Cerebellum (tissue), 4 donors: ENCODE measurements at places on chromosomes 11 and 22.

DNA sequence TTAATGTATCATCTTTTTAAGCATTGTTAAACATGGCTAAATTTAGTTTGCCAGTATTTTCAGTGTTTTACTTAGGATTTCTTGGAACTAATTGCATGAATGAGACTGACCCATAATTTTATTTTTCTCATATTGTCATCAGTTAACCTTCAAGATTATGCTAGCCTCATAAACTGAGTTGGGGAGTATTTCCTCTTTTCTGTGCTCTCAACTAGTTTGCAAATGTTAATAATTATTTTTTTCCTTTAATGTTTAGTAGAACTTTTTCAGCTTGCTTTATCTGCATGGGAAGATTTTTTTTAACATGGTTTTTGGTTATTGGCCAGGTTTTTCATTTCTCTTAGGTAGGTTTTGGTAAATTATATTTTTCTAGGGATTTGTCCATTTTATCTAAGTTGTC, 235.4 kb upstream of the SESN3 start:
- DNase-seq, result no peak

DNA sequence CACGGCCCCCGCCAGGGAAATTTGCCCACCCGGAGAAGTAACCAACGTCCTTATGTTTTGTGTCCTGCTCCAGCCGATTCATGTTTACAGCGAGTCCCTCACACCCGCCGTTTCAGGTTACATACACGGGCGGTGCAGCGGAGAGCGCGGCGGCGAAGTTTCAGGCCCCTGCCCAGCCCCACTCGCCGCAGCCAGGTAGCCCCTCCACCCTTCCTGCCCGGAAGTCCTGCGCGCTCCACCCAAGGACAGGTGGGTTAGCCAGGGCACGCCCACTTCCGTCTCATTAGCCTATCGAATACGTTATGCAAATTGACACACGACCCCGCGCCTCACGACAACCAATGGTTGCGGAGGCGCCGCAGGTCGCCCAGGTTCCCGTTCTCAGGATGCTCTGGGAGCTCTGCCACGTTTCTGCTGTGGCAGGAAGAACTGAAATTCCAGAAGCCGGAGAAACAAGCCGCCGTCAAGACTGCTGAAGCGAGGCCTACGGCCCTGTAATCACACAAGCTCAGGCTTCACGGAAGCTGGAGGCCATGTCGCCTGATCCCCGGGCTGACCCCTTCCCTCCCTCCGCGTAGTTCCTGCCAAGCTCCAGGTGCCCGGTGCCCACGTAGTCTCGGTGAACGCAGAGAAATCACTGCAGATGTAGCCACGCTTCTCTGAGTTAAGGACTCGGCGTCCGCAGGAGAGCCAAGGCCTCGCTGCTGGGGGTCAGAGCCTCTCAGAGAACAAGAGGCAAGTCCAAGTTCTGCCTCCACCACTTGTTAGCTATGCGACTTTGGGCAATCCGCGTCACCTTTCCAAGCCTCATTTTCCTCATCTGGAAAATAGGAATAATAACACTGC, 22.4 kb upstream of the MYH9 start:
- peak; percentile 96 for DNase-seq

DNA sequence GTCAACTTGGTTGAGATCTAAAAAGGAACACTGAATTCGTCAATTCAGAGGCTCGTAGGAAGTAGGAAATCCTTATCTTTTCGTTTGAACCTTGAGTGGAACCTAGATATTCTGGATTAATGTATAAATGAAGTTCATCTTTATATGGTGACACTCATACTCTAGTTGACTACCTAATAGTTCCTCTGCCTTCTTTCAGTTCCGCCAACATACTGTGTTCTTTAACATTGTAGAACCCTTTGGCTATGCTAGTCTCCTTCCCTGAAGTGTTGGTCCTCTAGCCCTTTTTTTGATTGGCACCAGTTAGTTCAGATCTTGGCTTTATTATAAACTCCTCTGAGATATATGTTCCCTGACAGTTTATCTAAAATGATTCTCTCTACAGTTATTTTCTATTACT, 1.5 kb downstream of the ATM start:
- no peak for DNase-seq

GRCh38 chr11:69801513-69802335, 17.5 kb downstream of the FGF3 start:
- DNase-seq, result no peak

- DNase-seq, result no peak
These were observed 5.1 kb downstream of the TCF20 start for GRCh38 chr22:42265321-42265720.

DNA sequence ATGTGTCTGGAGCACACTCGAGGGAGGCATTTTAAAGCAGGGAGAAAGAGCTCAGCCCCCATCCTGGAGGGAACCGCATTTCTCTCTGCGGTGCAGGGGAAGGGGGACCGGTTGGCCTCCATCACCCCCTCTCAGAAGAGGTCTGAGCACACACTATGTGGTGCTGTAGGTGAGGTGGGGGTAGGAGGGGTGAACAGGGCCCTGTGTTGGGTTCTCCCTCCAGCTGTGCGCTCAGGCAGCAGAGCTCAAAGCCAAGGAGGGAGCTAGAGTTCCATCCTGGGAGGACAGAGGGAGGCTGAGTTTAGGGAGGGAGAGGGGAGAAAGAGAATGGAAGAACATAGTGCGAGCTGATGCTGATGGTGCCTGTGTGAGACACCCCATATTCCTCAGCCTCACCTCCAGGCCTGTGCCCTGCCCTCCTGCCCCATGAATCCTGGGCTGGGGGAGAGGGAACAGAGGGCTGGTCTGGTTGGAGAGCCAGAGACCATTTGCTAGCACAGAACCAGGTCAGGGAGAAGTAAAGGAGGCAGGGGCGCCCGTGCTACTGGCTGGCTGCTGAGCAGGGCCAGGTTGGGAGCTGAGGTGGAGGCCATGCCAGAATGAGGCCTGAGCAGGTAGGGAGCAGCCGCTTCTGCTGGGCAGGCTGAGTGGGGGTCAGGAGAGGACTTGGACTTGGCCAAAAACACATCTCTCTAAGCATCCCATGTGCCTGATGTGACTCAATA, 43.7 kb downstream of the ALX4 start:
- no peak for DNase-seq
